ENCODE measurements at places on chromosomes 13 and 19.

- no peaks in the 10 kb centered on the region for H3K27me3 ChIP-seq
- ATAC-seq = no peak
- H3K36me3 ChIP-seq = no peaks in the 10 kb centered on the region
- no peak overlapping the region for H3K4me3 ChIP-seq
- no peaks in the 10 kb centered on the region for H3K4me1 ChIP-seq
- no peak overlapping the region for H3K27ac ChIP-seq
Observed at GRCh38 chr19:31089681-31090080, 259.6 kb downstream of the TSHZ3 start.

DNA sequence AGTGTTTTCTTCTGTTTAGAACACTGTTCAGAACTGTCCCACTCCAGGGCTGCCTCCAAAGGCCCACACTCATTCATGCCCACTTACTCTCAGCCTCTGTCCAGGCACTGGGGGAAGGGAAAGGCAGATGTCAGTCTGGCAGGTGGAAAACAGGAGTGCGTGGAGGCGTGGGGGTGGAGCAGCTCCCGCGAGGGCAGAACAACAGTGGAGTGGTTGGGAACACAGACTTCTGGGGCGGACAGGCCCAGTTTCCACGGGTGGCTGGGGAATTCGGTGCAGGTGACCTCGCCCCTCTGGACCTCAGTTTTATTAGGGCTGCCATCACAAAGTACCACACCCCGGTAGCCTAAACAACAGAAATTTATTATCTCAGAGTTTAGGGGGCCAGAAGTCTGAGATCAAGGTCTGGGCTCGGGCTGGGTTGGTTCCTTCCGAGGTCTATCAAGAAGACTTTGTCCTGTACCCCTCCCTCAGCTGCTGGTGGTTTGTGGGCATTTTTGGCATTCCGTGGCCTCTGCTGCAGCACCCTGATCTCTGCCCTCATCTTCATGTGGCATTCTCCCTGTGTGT is 59.7 kb downstream of the SIPA1L3 start:
- peaks cover 29% of the 10 kb centered on the region for H3K36me3 ChIP-seq
- peak overlapping the region; percentile 18 for H3K27ac ChIP-seq
- H3K27me3 ChIP-seq = no peaks in the 10 kb centered on the region
- no peak for ATAC-seq
- peaks cover 69% of the 10 kb centered on the region for H3K4me1 ChIP-seq

GRCh38 chr19:534088-534487 is 2.5 kb downstream of the CDC34 start:
- H3K27ac ChIP-seq = no peak overlapping the region
- H3K27me3 ChIP-seq = no peaks in the 10 kb centered on the region
- ATAC-seq = no peak
- peaks cover 17% of the 10 kb centered on the region for H3K36me3 ChIP-seq
- peaks cover 24% of the 10 kb centered on the region for H3K4me1 ChIP-seq
- H3K4me3 ChIP-seq = no peak overlapping the region

- H3K36me3 ChIP-seq = no peaks in the 10 kb centered on the region
- no peaks in the 10 kb centered on the region for H3K27me3 ChIP-seq
- H3K4me3 ChIP-seq = no peak overlapping the region
Observed at GRCh38 chr13:61935710-61936109, 520.1 kb upstream of the PCDH20 start.

- ATAC-seq = no peak
- peaks cover 4% of the 10 kb centered on the region for H3K36me3 ChIP-seq
- peak overlapping the region; percentile 35 for H3K4me3 ChIP-seq
- H3K4me1 ChIP-seq = peaks cover 20% of the 10 kb centered on the region
Observed at GRCh38 chr19:49132974-49133609, 13.7 kb downstream of the PPFIA3 start.

DNA sequence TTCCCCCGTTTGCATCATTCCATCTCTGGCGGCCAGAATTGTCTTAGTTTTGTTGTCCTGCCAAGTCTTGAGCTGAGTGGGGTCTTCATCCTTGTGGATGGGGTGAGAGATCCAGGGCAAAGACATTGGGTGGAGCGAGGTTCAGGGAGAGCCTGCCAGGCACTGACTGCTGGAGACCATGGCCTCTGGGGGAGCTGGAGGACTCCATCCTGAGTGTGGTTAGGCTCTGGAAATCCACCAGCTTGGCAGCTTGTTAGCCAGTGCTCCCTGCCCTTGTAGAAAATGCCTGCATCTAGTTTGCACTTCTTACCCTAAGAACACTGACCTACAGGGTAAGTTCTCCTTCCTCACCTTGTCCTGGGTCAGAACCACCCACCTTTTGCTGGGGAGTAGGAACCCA is 97.2 kb upstream of the ZNF536 start:
- H3K27me3 ChIP-seq = no peaks in the 10 kb centered on the region
- H3K4me3 ChIP-seq = no peak overlapping the region
- no peak overlapping the region for H3K27ac ChIP-seq
- no peaks in the 10 kb centered on the region for H3K4me1 ChIP-seq

- H3K4me3 ChIP-seq = no peak overlapping the region
- H3K27me3 ChIP-seq = no peaks in the 10 kb centered on the region
- no peaks in the 10 kb centered on the region for H3K4me1 ChIP-seq
- H3K36me3 ChIP-seq = no peaks in the 10 kb centered on the region
Observed at GRCh38 chr13:34762312-34762711, 179.8 kb upstream of the NBEA start.

- no peaks in the 10 kb centered on the region for H3K4me1 ChIP-seq
- H3K27ac ChIP-seq = no peak overlapping the region
- peaks cover 6% of the 10 kb centered on the region for H3K36me3 ChIP-seq
- no peak for ATAC-seq
- no peak overlapping the region for H3K4me3 ChIP-seq
Observed at GRCh38 chr13:38090913-38091312, 221.3 kb upstream of the TRPC4 start.

- H3K27me3 ChIP-seq = no peaks in the 10 kb centered on the region
- no peak for ATAC-seq
- peaks cover 15% of the 10 kb centered on the region for H3K4me1 ChIP-seq
- H3K4me3 ChIP-seq = no peak overlapping the region
Observed at GRCh38 chr13:30191491-30192100, 115.8 kb downstream of the KATNAL1 start.

GRCh38 chr13:100526318-100527000 is 62.1 kb downstream of the GGACT start:
- no peaks in the 10 kb centered on the region for H3K27me3 ChIP-seq
- ATAC-seq = no peak
- H3K4me1 ChIP-seq = no peaks in the 10 kb centered on the region
- no peak overlapping the region for H3K27ac ChIP-seq
- H3K36me3 ChIP-seq = peaks cover 32% of the 10 kb centered on the region

- peaks cover 6% of the 10 kb centered on the region for H3K4me1 ChIP-seq
- H3K4me3 ChIP-seq = no peak overlapping the region
- H3K27me3 ChIP-seq = peaks cover 75% of the 10 kb centered on the region
- no peak overlapping the region for H3K27ac ChIP-seq
- ATAC-seq = no peak
- no peaks in the 10 kb centered on the region for H3K36me3 ChIP-seq
Observed at GRCh38 chr19:41711376-41712261, 3.2 kb downstream of the CEACAM5 start.

All from stimulated activated memory B cell treated with anti-CD40 and anti-IgM and Interleukin-4, amounts not matched to agents 10 μg/mL and 1 μg/mL and 100 μg/mL, for 72 hours (primary cell).